ENCODE measurements at places on chromosomes 7 and 10. TPM values are rescaled to one million over a fixed set of nuclear protein-coding genes. Genes with fewer than 3 reads are reported as not detected.

The PDE1C gene
- total RNA-seq, result 2.2 TPM

The TMEM236 gene
- total RNA-seq, result 3.0 TPM

The TMEM26 gene
- total RNA-seq, result 1.4 TPM

The ZNF680 gene
- 10.3 TPM for total RNA-seq

The POT1 gene
- 15.0 TPM for total RNA-seq

The ATP5F1C gene
- total RNA-seq, result 206 TPM

GRCh38 chr7:84529480-84530205 is 335.1 kb upstream of the SEMA3A start:
- DNase-seq, result no peak

- DNase-seq, result no peak
These were observed 922 bp upstream of the MYO1G start for GRCh38 chr7:44979481-44980392.

GRCh38 chr10:6074489-6075301 is 12.5 kb upstream of the IL2RA start:
- DNase-seq, result no peak

- DNase-seq, result no peak
These were observed 67.0 kb downstream of the MDFIC start for GRCh38 chr7:114988755-114989375.

GRCh38 chr7:90777041-90777440 is 180.9 kb downstream of the CDK14 start:
- no peak for DNase-seq

DNA sequence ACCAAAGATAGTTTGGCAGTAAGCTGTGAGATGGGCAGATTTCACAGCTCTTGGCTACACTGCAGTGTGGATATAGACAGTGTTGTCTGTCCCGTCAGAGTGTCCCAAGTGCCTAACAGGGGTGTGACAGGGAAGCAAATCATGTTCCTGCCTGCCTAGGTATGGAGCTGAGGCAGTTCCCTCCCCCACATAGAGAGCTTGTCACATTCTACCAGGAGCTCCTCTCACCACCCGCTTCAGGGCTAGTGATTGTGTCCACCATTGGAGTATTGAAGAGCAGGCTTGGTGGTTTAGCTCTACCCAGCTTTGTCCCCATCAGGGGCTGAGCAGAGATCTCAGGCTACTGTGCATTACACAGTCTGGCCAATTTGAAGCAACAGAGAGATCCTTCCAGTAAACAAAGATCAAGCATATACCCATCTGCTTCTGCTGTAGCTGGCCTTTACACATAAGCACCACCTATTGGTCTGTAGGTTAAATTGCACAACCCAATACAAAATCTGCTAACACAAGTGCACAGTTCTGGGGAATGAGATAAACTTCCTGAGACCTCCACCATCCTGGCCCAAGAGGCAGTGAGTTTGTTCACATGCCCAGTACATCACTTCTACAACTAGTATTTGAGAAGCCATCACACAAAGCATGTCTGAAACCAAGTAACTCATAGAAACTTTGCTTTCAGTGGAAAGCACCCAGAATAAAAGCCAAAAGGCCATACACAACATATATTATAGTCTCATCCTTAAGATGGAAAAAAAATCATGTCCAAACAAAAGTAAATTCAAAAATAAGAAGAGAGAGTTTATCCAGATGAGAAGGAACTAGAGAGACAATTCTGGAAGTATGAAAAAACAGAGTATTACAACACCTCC is 67.3 kb downstream of the GLCCI1 start:
- no peak for DNase-seq

DNA sequence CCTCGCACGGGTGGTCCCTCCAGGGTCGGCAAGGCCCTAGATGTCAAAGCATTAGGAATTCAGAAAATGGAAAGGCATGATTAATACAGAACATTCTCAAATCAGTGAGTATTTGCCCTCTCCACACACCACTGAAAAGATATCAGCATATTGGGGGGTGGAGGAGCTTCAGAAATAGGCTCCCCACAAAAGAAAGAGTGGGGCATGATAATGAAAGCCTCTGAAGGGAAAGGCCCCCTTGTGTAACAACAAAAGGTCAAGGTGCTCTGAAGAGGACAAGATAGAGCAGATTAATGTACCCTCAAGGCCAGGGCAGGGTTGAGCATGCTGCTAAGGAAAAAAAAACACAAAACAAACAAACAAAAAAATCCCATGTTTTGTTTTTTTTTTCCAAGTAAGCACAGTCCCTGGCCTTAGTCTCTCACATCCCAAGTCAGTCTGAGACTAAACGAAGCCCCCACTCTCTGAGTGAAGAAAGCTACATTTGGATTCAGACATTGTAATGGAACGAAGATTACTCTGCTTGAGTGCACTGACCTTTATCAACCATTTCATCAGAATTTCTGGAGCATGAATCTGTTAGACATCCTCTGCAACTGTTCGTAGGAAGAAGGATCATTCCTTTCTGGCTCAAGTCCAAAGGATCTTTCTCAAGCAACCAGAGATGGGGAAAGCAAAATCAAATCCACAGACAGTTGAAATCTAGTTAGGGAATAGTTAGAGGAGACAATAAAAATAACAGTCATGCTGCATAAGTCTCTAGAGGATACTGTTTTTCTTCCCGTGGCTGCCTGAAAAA is 27.4 kb upstream of the DGKI start:
- no peak for DNase-seq

DNA sequence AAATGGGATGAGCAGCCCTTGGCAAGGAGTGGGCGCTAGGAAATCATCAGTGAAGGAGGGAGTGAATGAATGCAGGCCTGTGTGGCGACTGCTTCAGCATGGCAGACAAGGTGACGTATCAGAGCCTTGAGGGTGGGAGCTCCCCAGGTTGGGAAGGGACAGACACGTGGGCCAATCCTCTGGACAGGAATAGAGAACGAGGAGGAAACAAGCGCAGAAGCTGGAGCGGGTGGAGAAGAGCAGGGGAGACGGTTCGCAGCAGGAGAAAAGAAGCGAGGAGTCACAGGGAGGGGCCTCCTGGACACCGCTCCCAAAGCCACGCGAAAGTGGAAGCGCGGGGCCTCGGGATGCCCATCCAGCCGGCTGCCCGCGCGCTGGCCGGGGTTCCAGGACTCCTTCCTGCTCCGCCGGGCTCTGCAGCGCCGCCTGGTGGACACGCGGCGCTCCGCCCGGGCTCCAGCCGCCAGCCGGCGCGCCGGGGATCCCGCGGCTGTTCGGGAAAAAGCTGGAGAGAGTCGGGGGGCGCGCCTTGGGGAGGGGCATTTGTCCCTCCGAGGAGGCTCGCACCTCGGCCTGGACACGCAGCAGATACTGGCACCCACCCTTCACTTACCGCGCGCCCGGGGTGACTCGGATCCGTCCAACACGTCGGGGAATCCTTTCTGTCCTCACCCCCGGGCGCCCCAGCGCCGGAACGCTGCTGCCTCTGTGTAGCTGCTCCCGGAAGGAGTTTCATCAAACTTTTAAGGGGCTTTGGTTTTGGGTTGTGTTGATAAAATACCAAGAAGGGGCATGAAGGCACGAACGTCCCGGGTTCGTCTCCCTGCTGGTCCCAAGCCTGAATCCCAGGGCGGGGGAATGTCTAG is 6.3 kb downstream of the ZNF503 start:
- DNase-seq, result no peak

DNA sequence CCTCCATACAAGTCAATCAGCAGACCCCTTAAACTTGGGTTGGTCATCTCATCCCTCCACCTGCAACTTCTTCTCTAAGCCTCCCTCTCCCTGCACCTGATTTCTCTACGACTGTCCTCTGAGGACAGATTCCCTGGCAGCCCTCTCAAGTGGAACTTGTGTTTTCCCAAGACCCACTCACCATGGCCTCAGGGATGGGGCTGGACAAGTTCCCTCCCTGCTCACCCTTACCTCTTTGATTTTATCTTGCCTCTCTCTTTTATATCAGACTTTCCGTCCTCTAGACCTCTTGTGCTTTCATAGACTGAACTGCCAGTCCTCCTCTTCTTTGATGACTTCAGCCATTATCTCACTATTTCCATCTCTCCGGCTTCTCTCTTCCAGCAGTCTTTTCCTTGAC is 46.2 kb upstream of the ARL4A start:
- DNase-seq, result no peak

GRCh38 chr7:2130096-2130375 is 102.7 kb downstream of the MAD1L1 start:
- no peak for DNase-seq

All from mesenteric fat pad (tissue), 1 donor.